HuH-7 (cell line): ENCODE measurements at places on chromosomes 7 and 10.

- DNase-seq, result no peak
Observed at GRCh38 chr7:69710768-69711438, 112.6 kb downstream of the AUTS2 start.

DNA sequence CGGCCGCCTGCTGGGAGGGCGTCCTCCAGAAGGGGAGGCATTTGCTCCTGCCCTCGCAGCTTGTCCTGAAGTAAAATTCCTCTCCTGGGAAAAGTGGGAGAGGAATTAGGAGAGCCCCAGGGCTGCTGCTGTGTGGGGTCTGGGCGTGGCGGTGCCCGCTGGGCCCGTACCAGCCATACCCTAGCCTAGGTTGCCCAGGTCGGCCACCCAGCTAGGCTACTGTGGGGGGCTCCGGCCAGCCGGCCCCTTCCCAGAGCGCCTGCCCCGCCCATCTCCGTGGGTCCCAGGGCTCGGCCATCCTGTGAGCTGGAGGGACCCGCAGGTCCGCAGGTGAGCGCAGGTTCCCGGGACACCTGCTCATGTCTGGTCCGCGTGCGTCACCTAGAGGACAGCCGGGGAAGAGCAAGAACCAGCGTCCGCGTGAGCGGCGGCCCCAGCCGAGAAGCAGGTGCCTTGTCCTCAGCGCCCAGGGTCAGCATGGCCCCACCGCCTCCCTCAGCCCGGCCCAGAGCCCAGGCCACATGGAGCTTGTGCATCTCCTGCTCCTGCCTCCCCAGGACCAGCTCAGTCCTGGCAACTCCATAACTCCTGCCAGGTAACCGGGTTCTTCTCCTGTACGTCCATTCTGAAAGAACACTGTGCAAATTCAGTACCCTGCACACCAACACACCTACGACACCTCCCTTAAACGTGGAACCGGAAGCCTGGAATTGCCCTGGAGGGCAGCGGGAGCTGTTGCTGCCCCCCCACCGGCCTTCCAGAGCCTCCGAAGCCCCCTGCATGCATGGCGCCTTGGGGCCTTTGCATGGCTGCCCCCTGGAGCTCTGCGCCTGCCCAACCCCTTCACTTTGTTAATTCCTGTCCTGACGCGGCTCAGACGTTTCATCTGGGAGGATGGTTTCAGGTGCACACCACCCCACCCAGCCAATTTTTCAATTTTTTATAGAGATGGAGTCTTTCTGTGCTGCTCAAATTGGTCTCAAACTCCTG, 22.8 kb upstream of the FOXL3 start:
- DNase-seq, result peak; percentile 93

DNA sequence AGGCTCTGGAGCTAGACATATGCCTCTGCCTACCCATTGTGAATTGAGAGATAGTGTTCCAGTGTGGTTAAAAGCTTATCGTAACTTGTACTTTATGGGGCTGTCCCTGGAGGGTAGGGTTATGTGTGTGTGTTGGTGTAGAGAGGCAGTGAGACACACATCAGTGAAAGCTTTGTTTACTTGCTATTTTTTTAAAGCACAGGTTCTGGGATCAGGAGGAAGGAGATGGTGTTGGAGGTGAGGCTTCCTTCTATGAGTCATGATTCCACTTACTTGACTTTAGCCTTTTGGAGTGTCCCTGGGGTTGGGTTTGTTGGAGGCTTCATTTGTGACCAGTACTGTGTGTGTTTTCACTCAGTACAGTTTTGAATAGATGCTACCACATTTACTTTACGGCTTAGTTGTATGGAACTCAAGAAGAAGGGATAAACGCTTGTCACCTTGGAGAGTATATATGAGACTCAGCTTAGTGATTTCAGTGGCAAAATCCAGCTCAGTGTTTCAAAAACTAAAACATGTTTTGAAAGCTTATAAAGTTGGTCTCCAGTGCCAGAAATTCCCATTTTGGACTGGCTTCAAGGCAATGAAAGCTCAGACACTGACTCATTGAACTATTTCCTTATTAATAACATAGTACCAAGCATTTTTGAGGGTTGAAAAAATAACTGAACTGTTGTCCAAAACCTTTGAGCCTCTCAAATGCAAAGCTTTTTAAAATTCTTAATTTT, 106.2 kb downstream of the PLXDC2 start:
- DNase-seq, result peak; percentile 17

DNA sequence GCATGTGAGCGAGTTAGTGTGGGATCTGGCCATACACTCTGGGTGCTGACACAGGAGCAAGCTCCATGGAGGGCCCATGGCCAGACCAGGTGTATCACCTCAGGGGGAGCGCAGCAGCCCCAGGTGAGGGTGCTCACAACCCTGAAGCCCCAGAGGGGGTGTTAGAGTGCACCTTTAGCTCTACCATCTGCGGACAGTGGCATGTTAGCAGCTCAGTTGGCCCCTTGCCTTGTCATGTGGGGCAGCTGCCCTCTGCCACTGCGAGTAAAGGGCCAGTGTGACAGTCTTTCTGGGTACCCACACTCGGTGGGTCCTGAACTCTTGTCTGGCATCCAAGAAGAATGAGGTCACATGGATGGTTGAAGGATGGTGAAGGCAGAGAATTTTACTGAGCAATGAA, 600.2 kb downstream of the SORCS3 start:
- no peak for DNase-seq

DNA sequence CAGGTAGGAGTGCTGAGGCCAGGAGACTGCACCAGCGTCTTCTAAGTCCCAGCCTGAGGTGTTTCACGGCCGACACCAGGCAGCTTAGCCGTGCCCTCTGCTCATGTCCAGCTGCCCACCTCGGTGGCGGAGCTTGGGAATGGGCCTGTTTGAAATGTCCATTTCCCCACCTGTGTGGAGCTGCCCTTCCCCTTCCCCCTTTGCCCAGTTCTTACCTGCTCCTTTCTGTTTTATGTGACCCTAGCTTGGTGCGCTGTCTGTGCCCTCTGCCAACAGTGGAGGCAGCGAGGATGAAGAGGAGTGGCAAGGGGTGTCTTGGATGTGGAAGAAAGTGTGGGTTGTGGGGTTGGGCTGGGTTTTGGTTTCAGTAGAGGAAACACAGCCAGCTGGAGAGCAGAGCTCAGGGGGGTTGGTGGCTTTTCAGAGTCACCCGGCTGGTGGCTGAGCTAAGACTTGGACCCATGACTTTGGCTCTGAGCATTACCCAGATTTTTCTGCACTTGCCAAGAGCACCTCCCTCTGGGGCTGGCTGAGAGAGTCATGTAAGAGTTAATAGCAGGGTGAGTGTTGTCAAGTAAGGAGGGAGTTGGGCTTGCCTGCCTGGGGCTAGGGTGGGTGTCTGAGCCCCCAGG, 37.4 kb downstream of the GBX1 start:
- DNase-seq, result no peak

DNA sequence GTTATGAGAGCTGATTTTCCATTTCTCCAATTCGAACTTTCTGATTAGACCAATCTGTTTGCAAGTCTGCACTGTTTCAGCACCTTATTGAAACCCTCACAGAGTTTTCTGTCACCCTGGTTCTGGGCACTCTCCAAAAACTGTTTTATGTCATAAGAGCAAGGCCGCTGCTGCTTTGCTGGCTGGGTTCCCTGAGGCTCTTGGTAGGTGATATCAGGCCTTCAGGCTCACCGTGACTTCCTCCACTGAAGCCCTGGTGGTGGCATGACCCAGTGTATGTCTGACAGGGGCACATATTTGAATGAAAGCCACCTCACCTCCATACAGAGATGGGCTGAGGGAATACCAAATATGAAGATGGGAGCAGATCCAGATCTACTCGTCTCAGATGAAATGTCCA, 8.3 kb downstream of the RABGEF1 start:
- DNase-seq, result no peak

DNA sequence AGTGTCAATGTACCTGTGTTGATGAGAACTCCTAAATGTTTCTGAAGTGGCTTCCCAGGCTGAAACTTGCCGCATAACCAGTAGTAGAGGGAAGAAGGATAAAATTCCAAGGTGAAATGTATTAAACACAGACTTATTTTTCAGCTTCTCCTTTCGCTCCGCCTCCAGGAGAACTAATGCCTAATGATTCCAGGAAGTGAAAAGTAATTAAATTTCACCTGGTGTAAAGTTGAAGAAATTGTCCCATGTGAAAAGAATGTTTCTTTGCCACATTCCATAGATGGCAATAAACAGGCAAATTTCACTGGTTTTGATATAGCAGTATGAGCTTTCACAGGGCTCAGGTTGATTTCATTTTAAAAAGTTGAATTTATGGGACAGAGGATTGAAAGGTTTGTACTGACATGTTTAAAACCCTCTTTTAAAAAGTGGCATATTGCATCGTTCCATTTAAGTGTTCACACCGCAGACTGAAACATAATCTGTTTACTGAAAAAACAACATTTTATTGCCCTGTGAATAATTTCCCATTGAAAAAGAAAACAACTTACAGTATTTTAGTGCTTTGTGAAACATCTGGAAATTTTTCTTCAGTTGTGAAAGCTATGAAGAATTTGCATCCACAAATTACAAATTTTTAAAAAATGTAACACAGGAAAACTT, 453.4 kb upstream of the NFE2L3 start:
- no peak for DNase-seq

GRCh38 chr10:86310291-86310690, 56.3 kb downstream of the GRID1 start:
- DNase-seq, result no peak

DNA sequence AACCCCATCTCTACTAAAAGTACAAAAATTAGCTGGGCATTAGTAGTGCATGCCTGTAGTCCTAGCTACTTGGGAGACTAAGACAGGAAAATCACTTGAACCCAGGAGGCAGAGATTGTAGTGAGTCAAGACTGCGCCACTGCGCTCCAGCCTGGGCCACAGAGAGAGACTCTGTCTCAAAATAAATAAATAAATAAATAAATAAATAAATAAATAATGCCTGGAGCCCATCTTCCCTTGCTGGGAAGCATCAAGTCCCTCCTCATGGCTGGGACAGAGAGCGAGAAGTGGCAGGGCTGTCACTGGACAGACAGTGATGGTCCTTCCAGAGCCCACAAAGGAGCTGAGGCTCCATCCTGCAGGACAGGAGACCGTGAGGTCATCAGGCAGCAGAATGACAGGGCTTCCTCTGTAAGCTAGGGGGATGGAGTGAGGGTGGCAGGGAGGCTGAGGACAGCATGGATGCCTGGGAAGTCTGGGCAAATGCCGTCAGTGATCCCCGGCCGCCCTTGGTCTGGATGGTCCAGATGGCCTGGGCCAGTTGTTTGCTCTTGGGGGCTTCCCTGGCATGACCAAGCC, 36.4 kb upstream of the ELN start:
- DNase-seq, result no peak

DNA sequence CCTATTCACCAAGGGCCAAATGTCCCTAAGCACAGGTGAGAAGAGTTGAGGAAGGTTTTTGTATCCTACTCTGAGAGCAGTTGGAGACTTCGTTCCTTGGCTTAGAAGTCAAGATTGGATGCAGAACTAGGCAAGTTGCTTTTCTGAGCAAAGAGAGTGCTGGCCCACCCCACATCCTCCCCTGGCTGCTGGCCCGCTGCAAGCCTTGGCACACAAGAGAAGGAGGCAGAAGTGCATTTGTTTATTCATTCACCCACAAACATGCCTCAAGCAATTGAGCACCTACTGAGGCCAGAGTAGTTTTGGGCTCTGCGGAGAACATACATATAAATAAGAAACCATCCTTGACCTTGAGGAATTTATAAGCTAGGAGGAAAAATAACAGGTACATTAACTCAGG, 318.9 kb downstream of the KCNMA1 start:
- DNase-seq, result no peak

DNA sequence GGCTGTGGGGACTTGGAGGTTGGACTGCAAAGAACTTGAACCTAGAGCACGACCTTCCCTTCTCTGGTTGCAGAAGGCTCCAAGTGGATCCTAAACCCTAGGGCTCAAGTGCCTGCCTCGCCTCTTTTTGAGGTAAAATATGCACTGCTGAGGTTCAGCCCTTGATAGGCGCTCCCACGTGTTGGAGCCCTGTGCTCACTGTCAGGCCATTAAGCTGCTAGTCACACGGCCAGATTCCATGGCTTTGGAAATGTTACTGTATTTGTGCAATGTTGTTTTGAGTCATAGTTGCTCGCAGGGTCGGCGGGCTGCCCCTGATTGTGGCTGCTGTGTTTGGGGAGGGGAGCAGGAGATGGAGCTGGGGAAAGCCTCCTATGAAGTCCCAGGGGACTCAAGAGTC, 39.8 kb upstream of the PCBD1 start:
- no peak for DNase-seq
